Right ventricle myocardium superior (tissue), 1 donor: ENCODE measurements at places on chromosomes 13 and 19.

- no peak for DNase-seq
Measured at GRCh38 chr13:28496188-28496564, 1.2 kb upstream of the FLT1 start.

DNA sequence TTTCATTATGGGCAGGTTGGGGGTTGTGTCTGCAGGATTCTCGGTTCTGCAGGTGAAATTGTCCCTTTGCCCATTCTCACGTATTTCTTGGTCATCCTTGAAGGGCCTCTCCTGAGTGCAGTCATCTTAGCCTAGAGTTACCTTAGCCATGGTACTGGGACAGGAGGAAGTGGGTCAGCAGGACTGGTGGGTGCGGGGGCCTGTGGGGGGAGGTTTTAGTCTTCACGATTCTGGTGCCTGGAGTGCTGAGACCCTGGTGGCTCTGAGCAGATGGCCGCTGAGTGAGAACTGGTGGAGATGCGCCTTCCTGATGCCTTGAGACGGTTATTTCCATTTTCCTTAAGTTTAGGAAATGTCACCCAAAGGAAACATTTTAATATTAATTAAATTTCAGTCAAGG is 11.8 kb downstream of the COL4A2 start:
- DNase-seq: no peak

- DNase-seq: no peak
Measured at GRCh38 chr19:51015691-51016267, 3.7 kb downstream of the KLK10 start.

- no peak for DNase-seq
Measured at GRCh38 chr13:98173431-98174152, 3.5 kb downstream of the RNF113B start.

DNA sequence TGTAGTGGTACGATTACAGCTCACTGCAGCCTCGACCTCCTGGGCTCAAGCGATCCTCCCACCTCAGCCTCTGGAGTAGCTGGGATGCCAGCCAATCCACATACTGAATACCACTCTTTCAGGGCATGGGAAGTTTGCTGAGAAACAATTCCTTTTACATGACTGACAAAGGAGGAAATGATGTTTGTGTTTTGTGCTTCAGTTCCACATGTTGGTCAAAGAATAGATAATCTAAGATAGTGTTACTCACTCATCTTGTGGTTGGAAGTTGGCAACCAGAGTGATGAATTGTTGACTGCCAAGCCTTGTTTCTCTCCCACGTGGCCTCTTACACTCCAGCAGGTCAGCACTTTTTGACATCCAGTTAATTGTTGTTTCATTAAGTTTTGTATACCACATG is 7.6 kb downstream of the MBD3L2B start:
- DNase-seq: no peak

DNA sequence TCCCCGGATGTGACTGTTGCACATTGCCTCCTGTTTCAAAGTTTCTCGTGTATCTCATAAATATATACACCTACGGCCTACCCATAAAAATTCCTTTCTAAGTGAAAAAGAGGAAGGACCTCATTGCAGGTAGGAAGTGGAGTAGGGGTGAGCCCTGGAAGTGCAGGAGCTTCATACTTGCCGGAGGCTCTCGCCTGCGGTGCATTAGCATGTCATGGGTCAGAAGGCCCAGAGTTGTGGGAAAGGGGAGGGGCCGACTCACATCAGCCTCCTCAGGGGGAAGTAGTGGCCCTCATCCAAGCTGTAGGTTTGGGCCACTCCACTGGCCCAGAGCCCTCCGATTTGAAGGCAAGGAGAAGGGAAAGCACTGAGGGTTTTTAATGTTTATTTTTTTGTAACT is 26.0 kb upstream of the IRS2 start:
- no peak for DNase-seq

DNA sequence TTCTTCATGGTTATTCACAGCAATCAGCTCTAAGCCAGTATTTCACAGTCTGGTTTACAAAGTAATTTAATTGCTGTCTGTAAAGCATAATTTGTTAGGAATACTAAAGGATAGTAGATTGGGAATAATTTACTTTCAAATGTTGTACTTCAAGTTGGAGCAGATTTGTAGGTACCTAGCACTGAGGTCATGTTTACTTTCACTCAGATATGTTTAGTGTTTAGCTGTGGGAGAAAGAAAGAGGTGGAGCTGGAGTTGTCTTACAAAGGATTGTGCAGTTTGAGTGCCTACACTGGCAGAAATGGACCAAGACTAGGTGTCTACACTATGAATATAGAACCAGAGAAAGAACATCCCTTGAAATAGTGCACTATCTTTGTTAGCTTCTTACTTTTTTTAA is 464.6 kb downstream of the PCDH9 start:
- no peak for DNase-seq

GRCh38 chr13:33116321-33117010 is 100.2 kb downstream of the KL start:
- no peak for DNase-seq

DNA sequence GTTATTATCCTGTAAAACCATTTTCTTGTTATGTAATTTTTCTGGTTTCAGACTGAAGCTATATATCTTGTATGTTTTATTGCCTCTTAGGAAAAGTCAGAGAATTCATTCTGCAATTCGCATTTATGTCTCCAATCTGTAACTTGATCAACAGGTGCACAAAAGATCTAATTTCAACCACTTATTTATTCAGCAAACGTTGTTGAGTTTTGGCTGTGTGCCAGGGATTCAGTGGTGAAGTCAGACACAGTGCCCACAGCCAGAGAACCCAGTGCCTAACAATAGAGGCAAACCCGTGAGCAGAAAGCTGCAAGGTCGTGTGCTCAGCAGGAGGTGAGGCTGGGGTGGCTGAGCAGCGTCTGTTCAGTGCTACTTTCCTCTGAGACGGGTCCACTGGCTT is 119.5 kb upstream of the MCF2L start:
- no peak for DNase-seq

DNA sequence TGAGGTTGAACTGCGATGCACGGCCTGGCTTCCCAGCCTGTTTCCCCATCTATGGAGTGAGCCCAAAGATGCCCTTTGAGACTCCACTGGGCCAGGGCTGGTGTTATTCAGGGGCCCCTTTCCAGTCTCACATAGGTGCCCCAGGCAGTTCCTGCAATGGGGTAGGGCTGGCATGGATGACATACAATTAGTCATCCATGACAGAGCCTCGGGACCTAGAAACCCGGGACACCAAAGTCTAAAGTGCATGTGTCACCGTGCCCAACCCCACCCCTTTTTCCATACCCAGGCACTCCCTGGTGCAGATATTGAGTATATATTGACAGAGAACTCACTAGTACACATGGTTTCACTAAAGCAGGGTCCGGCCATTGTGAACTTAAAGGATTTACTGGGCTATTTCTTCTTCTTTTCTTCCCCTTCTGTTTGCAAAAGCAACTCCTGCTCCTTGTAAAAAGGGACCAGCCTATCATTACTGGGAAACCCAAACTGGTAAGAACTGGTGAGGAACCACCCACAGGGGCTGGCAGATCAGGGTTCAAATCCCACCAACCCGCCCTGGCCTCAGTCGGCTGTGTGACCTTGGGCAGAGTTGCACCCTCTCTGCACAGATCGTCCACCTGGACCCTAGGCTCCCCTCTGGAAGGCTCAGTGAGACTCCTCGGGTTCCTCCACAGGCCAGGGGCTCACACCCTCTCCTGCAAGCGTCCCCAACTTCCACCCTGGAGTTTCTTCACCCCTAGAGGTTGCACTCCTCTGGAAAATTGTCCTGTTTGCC is 2.7 kb downstream of the B3GNT3 start:
- no peak for DNase-seq

DNA sequence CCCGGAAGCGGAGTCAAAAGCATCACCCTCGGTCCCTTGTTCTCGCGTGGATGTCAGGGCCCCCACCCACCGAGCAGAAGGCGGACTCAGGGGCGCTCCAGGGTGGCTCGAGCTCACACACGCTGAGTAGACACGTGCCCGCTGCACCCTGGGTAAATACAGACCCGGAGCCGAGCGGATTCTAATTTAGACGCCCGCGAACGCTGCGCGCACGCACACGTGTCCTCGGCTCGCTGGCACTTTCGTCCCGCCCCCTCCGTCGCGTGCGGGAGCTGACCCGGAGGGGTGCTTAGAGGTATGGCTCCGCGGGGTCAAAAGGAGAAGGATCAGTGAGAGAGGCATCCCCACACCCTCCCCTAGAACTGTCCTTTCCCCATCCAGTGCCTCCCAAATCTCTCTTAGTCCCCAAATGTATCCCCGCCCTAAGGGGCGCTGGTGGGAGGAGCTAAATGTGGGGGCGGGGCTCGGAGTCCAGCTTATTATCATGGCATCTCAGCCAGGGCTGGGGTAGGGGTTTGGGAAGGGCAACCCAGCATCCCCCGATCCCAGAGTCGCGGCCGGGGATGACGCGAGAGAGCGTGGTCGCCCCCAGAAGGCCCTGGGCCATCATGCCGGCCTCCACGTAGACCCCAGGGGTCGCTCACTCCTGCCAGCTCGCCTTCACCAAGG is 451 bp upstream of the ICAM5 start:
- no peak for DNase-seq

DNA sequence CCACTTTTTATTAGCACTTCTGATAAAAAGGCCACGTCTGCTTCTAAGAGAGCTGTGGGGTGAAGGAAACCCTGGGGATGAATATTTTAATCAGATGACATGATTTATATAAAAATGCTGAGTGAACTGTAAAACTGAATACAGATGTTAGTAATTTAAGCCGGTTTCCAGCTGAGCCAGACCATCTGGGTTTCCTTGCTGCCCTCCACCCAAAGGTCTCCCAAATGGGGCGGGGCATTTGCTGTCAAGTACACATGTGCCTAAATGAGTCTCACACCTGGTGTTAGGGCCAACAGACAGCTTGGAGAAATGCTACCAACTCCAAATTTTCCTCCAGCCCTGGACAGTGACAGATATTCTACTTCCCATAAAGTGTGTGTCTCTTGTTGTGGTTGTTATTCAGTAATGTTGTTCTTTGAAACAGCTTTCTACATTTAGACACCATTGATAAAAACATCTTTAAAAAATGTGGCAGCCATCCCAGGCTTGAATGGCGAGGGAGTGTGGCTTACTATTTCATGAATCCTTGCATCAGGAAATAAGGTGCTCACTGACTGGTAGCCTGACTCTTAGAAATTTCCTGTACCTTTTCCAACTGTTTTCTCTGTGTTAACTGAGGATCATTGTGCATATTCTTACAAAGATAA is 350.4 kb downstream of the MTUS2 start:
- DNase-seq: no peak

DNA sequence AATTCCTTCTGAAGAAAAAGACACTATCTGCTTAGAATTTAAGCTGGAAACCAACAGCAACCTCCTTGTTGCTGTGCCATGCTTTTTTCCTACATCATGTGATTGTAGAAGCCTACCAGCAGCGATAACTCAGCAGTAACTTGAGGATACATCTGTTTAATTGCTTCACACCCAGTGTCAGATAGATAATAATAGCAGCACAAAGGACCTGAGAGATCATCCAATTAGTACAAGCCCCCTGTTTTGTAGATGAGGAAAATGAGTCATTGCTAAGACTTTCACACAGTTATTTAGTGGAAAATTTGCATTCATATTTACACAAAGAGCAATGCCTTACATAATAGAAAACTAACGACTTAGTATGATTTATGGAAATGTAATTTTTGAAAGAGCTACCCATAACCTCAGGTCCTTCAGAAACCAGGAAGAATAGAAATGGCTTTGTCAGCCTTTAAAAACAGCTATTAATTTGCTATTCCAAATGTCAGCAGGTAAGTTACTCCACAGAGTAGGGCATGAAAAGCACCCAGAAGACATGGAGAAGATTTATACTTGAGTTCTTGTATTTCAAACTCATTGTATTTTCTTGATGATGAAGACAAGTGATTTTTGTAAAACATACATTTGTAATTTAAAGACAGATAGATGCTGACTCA is 93.7 kb upstream of the SGCG start:
- no peak for DNase-seq

DNA sequence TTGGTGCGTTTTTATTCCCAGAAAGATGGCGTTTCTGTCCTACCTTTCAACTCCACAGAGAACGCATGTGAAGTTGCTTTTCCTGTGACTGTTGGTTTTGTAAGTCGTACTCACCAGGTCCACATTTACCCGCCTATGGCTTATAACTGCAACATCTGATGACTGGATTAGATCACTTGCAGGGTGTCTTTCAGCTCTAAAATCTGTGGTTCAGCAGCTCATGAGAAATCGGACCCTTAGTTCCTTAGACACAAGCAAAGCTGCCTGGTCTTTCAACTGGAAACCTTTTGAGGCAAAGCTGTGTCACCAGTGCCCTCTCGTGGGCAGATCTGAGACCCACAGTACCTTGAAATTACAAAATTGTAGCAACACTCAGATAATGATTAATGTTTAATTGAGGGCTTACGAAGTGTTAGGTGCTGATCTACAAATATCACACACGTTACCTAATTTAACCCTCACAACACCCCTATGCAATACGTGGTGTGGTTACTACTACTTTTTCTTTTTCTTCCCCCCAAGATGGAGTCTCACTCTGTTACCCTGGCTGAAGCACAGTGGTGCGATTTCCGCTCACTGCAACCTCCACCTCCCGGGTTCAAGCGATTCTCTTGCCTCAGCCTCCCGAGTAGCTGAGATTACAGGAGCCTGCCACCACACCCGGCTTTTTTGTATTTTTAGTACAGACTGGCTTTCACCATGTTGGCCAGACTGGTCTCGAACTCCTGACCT is 65.4 kb downstream of the RUBCNL start:
- DNase-seq: peak; percentile 62

DNA sequence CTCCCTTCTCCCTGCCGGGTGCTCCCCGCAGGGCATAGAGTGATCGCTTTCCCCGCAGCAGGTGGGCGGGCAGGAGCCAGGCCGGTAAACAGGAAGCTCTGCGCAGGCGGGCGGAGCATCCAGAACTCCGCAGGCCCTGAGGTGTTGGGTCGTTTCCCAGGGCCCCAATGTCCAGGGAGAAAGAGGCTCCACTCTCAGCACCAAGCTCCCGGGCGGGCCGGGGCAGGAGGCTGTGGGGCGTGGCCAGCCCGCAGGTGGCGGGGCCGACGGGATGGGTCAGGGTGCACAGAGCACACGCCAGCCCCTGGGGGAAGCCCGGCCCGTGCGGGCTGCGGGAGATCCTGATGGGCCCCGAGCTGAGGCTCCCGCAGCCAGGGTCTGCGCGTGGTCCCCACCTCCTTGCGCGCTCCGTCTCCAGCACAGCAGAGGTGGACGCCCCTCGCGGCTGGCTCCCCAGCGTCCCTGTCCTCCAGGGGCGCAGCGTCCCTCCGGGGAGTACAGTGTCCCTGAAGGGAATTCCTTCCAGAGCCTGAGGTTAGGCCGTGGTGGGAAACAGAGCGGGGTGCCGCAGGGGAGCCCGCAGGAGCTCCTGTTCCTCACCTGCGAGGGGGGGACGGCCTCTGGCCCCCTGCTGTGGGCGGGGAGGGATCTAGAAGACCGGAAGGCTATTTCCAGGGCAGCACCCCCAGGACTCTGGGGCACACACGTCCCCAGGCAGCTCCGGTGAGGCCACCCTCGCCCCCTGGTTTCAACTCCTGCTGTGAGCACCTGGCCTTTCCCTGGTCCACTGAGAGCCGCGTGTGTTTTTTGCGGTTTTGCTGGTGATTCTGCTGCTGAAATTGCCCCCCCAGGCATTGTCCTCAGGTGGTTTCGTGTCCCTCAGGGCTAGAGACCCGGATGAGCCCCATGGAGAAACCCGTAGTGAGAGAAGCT is 12.2 kb downstream of the PIP5K1C start:
- DNase-seq: no peak

GRCh38 chr13:46126552-46127357 is 21.9 kb upstream of the CPB2 start:
- peak; percentile 83 for DNase-seq
